ENCODE measurements at places on chromosomes 11 and 22.

GRCh38 chr22:39915295-39915726, 14.4 kb downstream of the GRAP2 start:
- DNase-seq, result no peak

DNA sequence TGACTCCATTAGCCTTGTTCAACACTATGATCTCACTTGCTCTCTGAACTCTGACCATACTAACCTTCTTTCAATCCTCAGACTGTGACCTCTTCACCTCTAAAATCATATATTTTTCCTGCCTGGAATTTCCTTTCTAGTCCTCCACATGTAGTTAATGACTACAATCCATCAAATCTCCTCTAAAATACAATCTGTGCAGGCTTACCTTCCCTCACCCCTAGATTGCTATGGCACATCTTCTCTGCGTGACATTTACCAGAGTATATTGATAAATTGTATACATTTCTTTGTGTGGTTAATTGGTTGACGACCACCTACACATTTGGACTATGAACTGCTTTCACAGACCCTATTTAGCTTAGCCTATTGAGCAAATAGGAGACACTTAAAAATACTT, 1330.2 kb upstream of the TENM4 start:
- no peak for DNase-seq

DNA sequence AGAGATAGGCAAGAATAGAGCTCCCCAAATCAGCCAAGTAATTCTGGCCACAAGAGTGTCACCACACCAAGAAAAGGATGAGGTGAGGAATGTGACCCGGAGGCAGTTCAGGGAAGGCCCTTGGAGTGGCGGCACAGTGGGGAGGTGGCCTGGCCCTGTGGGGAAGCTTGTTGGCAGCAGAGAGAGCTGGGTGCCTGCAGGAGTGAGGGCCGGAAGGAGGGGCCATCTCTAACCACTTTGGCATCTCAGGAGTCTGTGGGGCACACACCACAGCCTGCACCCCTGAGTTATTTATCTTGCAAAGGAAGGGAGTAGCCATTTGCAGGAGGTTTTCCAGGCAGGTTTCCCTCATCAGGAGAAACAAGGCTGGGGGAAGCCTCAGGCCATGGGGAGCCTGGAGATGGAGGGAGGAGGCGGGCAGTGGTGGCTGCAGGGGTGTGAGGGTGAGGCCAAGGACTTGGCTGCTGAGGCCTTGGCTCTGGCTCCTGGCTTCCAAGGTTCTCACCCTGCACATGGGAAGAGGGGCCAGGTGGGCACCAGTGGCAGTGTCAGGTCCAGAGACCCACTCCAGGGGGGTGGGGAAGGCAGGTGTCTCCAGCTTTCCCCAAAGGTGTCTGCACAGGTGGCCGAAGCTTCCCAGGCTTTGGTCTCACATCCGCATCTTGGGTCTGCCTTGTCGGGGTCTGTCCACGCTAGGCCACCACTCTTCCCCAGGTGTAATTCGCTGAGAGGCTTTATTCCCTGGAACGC, 370.2 kb downstream of the CTTN start:
- DNase-seq, result no peak

- DNase-seq, result no peak
Measured at GRCh38 chr11:86171627-86172026, 72.9 kb upstream of the EED start.

DNA sequence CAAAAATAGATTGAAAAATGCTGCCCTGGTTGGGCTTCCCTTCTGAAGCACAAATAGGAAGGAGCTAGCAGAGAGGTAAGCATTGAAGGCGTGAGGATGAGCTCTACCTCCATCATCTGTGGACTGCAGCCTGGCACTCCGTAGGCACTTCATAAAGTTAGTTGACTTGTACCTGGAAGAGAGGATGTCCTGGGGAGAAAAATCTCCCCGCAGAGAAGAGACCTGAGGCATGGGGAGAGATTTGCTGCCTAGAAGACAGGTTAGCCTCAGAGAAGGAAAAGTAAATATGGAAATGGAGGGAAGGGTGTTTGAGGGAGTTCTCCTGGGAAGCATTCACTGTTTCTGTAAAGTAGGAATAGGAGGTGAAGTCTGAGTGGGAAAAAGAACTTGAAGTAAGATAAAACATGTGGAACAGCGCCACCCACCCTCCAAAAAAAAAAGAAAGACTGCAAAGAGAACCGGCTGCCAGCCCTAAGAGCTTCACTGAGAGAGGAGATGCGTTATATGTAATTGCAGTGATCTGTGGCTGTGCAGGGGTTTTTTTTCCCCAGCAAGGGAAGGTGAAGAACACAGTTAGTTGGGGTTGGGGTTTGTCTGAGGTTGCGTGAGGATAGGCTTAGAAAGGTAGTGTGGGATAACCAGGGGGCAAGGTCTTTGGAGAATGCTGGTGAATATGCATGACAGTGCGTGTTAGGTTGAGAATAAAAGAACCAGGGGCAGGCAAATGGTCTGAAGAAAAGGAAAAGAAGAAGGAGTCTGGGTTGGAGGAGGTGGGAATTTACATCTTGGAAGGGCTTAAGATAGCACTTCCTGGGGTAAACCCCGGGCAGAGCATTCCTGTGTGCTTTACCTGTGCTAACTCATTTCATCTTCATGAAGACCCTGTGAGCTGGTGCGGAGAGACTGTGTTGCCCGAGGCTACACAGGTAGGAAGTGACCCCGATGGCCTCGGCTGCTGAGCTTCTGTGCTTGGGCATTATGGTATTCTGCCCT, 16.0 kb downstream of the TNRC6B start:
- no peak for DNase-seq

- DNase-seq, result no peak
Measured at GRCh38 chr11:79503028-79503427, 62.2 kb upstream of the TENM4 start.

DNA sequence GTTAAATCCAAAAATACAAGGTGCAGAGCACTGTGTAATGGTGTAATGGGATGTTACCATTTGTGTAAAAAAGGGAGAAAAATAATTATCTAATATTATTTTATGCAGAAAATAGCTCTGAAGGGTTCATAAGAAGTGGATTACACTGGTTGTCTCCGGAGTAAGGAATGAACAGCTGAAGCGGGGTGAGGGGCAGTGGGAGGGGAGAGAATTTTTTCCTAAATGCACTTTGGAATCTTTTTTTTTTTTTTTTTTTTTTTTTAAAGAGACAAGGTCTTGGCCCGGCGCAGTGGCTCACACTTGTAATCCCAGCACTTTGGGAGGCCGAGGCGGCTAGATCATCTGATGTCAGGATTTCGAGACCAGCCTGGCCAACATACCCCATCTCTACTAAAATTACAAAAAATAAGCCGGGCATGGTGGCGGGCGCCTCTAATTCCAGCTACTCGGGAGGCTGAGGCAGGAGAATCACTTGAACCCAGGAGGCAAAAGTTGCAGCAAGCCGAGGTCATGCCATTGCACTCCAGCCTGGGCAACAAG, 6.8 kb upstream of the POLR3H start:
- DNase-seq, result no peak

GRCh38 chr11:75507571-75507970, 18.2 kb downstream of the GDPD5 start:
- DNase-seq, result no peak

- DNase-seq, result no peak
Measured at GRCh38 chr11:850775-851763, 8.4 kb downstream of the TSPAN4 start.

- no peak for DNase-seq
Measured at GRCh38 chr11:24142062-24142461, 354.8 kb upstream of the LUZP2 start.

- DNase-seq, result no peak
Measured at GRCh38 chr11:1796413-1797011, 32.8 kb upstream of the CTSD start.

GRCh38 chr11:17640493-17641164, 78.7 kb upstream of the MYOD1 start:
- no peak for DNase-seq

- no peak for DNase-seq
Measured at GRCh38 chr22:33065230-33065629, 7.0 kb upstream of the SYN3 start.

DNA sequence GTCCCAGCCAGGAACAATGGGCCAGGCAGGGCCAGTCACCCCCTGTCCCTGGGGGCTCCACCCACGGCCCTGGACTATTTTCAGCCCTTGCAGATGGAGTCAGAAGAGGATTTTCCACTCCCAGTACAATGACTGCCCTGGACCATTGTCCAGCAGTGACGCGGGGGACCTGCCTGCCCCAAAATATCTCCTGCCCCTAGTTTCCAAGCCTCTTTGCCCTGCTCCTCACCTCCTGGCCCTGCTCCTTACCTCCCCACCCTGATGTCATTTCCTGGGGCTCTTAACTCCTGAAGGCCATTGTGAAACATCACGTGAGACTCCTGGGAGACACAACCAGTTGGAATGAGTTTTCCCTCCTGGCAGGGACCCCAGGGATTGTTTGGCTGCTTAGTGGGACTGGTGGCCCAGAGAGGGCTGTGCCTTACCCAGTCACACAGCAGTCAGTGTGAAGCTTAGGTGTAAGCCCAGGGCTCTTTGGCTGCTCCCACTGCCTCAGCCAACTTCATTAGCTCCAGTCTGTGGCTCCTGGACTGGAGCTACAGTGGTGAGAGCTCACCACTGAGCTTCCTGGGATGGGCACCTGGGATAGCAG, 22.2 kb downstream of the P2RY2 start:
- DNase-seq, result no peak

GRCh38 chr11:94757037-94757735, 11.0 kb upstream of the AMOTL1 start:
- no peak for DNase-seq

DNA sequence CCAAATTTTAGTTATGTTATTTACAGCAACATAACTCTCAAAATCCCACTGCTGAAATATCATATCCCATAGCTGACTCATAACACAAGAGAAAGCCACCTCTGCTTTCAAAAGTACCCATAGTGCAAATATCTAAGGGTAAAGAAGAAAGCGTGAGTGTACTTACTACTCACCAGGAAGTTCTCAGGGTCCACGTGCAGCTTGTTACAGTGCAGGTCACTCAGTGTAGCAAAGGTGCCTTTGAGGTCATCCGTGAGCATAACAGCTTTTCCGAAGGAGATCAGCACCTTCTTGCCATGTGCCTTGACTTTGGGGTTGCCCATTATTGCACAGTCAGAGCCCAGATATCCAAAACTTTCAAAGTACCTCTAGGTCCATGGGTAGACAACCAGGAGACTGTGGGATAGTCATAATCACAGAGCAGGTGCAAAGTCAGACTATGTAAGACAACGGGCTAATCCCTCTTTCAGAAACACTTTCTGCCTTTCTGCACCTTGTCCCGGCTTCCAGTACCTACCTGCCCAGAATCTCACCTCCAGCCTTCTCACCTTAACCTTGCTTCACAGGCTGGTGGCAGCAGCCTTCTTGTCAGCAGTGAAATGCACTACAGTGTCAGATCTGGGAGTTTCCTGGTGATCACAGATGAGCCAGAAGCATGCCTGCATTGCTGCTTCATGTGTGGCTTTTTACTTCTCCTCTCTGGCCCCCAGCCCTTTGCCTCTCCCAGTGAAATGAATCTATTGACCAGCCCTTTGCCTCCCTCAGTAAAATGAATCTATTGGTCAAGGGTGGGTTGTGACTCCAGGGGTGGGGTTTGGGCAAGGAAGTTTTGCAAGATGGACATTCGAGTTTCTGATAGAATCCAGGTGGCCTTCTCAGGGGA, 6.5 kb downstream of the HBG1 start:
- DNase-seq, result no peak

DNA sequence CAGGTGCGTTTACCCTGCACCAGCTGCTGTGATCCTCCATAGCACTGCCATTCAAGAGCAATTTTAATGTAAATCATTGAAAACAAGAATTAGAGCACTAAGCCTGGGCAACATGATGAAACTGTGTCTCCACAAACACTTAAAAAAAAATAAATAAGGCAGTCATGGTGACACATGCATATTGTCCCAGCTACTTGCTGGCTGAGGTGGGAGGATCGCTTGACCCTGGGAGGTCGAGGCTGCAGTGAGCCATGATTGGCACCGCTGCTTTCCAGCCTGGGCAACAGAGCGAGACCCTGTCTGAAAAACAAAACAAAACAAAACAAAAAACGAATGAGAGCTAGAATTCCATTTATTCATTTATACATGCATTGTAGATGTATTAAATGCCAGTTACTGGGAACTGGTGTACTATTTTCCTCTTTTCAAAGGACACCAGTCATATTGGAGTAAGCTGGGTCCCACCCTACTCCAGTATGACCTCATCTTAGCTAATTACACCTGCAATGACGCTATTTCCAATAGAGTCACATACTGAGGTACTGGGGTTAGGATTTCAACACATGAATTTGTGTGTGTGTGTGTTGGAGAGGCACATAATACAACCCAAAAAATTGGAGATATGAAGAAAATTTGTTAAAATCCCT, 101.9 kb downstream of the MICAL2 start:
- DNase-seq, result no peak

DNA sequence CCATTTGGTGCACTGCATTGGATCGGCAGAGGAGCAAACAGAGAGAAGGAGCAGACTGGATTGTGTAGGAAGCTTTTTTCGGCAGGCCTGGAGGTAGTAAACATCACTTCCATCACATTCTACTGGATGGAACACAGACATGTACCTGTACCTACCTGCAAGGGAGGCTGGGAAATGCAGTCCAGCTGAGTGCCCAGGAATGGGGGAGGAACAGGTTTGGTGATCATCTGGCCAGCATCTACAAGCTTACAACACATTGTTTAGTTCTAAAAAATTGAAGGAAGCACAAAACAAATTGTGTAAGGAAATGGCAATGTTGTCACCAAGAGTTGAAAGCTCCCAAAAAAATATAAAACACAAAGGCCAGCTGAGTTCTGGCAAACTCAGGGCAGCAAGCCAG, 19.1 kb downstream of the SMIM38 start:
- DNase-seq, result no peak

GRCh38 chr22:44103735-44104480, 76.8 kb upstream of the PARVG start:
- DNase-seq, result no peak

DNA sequence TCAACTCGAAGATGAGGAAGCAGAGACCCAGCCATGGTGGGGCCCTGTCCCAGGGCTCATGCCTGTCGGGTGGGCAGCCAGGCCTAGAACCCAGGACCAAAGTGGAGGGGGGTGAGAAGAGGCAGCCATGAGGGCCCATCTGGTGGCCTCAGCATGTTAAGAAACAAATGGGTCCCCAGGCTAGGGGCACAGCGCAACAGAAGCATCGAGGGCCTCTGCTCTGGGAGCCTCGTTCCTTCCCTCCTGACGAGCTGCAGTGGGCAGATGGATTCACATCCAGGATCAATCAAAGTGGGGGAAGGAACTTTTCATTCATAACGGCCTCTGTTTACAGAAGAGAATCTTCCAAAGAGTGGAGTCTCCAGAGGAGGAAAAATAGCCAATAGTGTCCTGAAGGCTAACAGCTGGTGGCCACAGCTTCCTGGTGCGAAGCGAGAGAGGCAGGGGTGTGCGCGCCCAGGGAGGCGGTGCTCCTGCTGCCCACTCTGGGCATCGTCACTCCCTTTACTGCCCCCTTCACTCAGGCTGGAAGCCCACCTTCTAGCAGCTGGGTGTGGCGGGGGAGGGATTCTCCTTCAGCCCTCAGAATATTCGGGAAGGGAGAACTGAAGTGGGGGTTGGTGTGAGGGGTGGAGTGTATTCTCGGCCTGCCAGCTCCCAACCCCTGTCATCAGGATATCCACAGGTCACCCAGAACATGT, 4.3 kb downstream of the CBX7 start:
- no peak for DNase-seq
